ENCODE measurements at places on chromosomes 1 and 21.
A peak's percentile ranks its signal among the peaks of the same experiment; 100 is the strongest.

DNA sequence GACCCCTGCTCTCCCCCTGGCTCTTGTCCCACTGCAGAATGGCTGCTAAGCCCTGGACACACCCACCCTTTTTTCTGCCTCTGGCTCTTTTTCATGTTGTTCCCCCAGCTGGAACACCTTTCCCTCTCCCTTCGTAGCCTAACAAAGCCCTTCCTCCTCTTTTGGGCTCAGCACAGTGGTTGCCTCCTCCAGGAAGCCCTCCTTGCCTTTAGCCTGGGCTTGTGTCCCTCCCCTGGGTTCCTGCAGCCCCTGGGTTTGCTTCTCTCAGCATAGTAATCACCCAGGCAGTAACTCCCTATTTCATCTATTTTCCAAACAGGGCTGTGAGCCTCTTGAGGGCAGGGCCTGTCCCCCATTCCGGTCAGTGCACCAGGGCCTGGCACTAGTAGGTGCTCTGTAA, 19.8 kb upstream of the ACTL8 start:
- DNase-seq = no peak

- no peak for DNase-seq
These were observed 3.9 kb downstream of the CD1B start for GRCh38 chr1:158327481-158327880.

DNA sequence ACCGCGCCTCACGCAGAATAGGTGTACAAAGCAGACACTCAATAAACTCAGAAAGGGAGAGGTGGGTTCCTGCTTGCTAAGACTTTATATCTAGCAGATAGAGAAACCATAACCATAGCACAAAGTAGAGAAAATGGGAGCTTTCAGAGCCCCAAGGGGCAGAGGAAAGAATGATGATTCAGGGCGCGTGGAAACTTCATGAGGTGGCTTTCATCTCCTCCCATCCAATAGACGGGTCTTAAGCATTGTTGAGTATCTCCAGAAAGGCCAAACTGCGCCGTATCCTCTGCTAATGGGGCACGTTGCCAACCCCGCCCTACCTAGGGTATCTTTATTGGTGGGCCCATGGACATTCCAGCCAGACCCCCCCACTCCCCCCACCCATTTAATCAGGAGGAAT, 778 bp upstream of the MIXL1 start:
- DNase-seq = no peak

- no peak for DNase-seq
These were observed 9.8 kb upstream of the COL6A1 start for GRCh38 chr21:45971616-45972352.

GRCh38 chr1:43431676-43432075, 22.1 kb downstream of the HYI start:
- no peak for DNase-seq

DNA sequence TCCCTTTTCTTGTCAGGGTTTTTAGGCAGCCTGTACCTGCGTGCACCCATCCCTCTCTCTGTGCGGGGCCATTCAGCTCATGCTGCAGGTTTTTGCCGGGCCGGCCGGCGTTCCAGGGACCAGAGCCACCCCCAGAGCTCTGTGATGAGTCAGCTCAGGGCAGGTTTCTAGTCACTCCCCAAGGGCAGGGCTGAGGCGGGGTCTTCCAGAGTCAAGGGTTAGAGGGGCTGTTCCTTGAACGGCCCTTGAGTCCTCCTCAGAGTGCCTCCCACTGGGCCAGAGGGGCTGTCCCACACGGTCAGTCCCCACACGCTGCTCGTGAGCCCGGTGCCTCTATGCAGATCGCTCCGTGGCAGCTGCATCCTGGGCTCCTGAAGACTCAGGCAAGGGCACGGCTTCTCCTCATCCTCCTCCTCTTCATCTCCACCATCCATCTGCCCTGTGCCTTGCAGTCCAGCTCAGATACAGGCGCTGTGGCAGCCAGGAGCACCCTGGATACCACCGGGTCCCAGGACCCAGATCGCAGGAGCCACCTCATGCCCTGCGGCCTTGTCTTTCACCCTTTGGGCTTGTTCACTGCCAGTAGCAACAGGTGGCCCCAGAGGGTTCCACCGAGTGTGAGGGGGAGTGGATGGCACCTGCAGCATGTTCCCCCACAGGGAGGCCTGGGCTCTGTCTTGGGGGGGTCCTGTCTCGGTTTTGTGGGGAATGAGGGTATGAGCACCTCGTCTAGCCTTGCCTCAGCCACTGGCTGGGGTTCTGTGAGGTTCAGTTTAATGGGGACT, 17.4 kb downstream of the SLX9 start:
- DNase-seq = no peak

- no peak for DNase-seq
These were observed 29.2 kb downstream of the FYB2 start for GRCh38 chr1:56790036-56790435.

DNA sequence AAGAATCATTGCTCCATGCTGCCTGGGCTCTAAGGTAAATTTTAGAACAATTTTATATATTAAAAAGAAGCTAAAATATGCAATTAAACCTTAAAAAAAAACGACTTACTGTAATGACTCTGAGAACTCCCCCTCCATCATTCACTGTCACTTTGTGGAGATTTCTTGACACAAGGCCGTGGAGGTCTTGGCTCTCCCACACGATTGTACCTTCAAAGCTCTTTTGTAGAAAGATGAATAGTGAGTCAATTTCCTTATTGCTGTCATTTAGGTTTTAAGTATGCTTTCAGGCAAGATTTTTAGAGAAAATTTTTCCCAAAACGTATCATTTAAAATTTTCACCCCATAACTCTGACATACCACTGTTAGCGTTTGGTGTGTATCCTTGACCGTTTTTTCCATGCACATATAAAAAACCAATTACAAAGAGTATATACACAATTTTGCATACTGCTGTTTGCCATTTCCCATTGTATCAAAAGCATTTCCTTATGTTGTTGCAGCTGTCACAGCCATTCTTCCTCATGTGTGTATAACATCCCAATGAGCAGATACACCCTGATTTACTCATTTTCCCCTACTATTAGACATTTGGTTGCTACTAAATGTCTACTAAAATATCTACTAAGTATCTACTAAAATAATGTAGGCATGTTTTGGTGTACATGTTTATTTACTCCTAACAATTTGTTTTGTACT, 33.4 kb downstream of the B3GALNT2 start:
- no peak for DNase-seq

GRCh38 chr1:46396441-46397398, 2.6 kb downstream of the FAAH start:
- no peak for DNase-seq

DNA sequence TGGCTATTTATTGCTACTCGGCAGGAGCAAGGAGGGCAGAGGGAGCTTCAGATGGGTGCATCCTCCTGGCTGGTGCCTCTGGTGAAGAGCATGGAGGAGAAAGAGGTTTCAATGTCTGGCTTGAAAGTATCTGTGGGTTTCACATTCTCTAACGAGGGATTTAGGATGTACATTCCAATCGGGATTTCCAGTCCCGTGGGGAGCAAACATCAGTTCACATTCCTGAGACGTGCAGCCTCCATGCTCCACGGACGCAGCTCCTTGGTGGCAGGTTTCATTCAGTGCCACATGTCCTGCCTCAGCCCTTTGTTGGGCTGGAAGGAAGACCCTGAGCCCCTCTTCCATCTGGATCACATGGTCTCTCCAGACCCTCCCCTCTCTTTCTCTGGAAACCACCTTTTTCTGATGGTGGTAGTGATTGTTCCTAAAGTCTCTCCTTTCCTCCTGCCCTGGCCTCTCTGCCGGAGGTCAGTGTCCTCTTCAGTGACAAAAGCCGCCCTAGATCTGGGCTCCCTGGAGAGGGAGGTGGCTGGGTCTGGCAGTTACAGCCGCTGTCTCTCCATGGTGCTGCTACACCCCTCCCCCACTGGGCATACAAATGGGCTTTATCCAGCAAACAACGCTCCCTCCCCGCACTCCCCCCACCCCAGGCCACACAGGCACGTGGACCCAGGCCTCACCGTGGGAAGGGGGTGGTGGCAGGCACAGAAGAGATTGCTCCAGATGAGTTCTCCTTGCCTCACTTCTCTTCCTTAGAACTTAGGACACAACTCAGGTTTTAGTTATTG, 826 bp upstream of the CA14 start:
- no peak for DNase-seq

DNA sequence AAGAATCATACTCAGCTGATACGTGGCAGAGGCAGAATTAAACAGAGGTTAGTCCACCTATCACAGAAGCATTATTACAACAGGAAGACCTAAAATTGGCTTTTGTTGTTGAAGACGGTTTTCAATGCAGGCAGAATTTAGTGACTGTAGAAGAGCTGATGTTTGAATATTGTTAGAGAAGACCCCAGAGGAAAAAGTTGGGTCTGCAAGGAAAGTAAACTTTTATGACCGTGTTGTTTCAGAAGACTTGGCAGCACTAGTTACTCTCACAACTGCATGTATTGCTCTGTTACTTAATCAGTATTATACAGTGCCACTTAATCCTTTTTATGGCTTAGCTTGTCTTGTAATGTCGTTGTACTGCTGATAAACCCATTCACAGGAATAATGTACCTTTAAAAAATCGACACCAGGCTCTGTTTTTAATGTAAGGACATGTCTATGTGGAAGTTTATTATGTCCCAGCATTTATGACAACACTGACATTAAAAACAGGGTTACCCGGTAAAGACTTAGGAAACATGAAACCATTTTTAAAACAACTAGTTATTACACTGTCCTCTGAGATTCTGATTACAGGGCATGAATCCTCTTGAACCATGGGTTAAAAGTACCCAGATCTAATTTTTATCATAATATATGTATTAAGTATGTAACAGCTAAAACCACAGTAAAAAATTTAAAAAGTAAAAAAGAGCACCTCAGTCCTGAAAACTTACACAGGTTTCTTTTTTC, 235.4 kb downstream of the TTLL7 start:
- DNase-seq = no peak

- DNase-seq = no peak
These were observed 240.6 kb upstream of the C1orf105 start for GRCh38 chr1:172179918-172180317.

- no peak for DNase-seq
These were observed 36.3 kb upstream of the AHCYL1 start for GRCh38 chr1:109948285-109948630.

GRCh38 chr1:234944439-234945344, 183.9 kb downstream of the TOMM20 start:
- no peak for DNase-seq

- DNase-seq = peak; percentile 62
These were observed 7.1 kb upstream of the CLDN19 start for GRCh38 chr1:42747125-42747524.

- no peak for DNase-seq
These were observed 97.9 kb downstream of the CSMD2 start for GRCh38 chr1:34066981-34067603.

GRCh38 chr1:24964811-24965570, 34.9 kb upstream of the RUNX3 start:
- DNase-seq = peak; percentile 84

DNA sequence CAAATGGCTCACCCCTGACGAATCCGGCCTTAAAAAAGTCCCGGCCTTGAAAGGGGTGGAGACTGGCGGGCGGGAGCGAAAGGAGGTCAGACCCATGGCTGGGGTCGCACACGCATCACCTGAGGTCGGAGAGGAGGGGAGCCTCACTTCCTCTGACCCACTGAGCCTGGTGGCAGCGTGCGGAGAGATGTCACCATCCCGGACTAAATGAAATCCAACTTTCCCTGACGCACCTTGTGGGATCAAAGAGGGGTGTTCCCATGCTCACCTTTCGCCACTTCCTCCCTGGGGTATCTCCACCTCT, 709 bp upstream of the SLC41A1 start:
- DNase-seq = no peak

- DNase-seq = no peak
These were observed 13.5 kb upstream of the LORICRIN start for GRCh38 chr1:153246018-153246417.

DNA sequence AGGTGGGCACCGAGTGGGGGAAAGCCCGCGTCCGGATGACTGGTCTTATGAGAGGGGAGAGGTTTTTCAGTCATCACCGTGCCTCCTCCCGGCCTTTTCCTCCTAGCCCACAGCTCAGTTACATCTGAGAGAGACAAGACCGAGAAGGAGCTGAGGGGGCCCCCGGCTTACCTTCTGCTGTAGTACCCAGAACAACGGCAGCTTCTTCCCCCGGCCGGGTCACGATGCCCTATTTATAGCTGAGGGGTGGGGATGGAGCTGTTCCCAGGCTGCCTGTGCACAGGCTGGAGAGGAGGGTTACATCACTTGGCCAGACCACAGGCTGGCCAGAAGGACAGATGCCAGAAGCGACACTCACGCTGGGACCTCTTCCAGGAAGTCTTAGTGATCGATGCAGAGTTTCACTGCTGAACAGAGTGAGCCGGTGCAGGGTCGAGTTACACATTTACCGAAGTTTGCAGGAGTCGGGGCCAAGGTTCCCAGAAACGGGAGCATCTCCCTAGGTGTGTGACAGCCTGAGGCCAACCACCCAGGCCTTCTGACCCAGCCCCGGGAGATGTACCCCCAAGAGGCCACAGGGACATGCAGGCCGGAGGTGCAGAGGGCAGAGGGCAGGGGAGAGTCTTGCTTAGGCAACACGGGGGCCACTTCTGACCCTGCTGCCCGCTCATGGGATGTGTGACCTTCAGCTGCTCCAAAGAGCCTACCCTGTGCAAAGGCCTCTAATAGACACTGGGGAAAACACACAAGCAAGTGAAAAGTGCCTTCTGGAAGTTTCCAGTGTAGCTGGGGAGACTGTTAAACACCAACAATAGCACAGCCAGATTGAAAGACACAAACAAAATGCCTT, at the start of gene AGT:
Gene AGT (minus strand): TSS at position 208 of the 850 bp plus-strand sequence. CDS start 3,299 bp downstream, outside the sequence.
- DNase-seq = no peak

Measured in activated T-cell treated with anti-CD3 and anti-CD28 coated beads, Interleukin-2, amount 50 U/mL, for 1 hour (primary cell).